ENCODE measurements at places on chromosomes 6 and 20.

GRCh38 chr6:45653117-45653883, 275.6 kb upstream of the SUPT3H start:
- DNase-seq = no peak

GRCh38 chr6:160750276-160750689, 48.2 kb downstream of the PLG start:
- peak; percentile 21 for DNase-seq

DNA sequence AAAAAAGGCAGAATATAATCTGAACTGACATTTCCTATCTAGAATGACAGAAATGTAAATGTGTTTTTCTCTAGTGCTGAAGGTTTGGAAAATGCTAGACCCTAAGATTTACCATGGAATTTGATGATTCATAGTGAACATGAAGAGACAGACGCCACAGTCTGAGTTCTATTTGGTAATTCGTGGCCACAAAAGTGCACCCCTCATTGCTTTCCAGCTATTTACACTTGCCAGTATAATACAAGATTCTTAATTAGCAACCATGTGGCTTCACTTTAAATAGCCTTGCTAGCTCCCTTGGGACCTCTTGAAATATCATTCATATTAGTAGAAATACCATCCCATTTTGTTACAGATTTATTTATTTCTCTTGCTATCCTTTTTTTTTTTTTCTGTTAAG, 636.8 kb downstream of the PRKN start:
- no peak for DNase-seq

DNA sequence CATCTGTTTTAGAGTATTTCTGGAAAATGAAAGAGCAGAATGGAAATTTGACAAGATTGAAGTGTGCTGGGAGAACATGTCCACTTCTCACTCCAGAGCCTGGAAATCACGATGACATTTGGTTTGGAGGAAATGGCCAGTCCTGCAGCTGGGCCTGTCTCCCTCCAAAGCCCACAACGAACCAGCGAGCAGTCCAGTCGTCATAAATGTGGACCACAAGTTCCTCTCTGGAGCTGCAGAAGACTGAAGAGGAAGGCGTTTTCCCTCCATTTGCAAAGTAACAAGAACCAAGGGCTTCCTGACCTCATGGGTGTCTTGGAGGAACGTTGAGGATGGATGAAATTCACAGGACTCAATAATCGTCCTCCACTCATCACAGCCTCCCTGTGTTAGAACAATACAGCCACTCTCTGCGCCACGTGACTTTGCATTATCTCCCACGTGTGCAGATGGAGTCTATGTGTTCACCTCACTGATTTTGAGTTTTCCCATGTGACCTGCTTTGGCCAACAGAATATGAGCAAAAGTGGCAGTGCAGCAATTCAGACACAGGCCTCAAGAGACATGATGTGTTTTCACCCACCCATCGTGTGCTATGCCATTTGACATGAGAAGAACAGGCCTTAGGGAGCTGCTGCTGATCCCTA, 9.1 kb upstream of the SPATS1 start:
- no peak for DNase-seq

- no peak for DNase-seq
Measured at GRCh38 chr6:140379919-140380318, 1005.5 kb upstream of the CITED2 start.

DNA sequence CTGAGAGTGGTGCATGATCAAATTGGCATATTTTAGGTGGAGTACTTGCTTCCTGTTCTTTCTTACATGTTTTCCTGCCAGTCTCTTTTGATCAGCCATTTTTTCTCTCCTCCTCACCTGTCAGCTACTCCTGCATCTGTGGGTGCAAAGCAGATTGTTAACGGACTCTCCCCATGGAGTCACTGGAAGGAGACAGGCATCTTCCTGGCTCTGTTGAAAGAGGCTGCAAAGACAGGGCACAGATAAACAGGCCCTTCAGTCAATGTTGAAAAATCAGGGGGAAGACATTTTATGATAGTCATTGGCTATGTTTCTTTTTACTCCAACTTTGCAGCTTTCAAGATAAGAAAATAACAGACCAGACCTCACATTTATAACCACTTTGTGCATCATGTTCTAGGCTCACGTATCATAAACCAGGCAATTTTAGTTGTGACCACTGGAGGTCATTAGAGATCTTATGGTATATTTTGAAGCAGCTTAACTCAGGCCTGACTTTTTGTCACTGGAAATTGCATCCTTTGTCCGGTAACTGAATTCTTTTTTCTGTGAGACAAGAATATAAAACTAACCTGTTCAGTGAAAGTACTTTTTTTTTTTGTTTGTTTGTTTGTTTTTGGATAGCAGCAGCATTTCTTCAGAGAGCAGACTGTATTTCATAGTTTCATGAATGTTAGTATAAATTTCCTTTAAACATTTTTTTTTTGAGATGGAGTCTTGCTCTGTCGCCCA, 20.1 kb downstream of the ECT2L start:
- DNase-seq = peak; percentile 49

GRCh38 chr6:107620732-107621131, 130.8 kb downstream of the SOBP start:
- DNase-seq = no peak

DNA sequence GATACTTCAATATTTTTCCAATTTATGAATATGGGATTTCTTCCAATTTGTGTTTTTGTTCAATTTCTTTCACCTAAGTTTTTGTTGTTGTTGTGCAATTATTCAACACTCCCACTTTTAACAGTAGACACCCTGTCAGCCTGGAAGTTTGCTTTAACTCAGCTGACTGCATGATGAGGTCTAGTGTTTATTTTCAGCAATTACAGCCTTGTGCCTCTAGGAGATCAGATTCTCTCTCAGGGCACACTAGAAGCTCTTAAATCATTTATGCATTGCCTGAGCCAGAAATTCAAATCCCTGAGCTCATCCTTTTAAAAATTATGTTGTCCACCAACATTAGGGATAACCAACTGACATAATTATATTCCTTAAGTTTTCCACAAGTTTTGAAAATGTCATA, 85.7 kb downstream of the MRAP2 start:
- DNase-seq = no peak

GRCh38 chr20:45998761-45999160, 9.9 kb upstream of the MMP9 start:
- no peak for DNase-seq

DNA sequence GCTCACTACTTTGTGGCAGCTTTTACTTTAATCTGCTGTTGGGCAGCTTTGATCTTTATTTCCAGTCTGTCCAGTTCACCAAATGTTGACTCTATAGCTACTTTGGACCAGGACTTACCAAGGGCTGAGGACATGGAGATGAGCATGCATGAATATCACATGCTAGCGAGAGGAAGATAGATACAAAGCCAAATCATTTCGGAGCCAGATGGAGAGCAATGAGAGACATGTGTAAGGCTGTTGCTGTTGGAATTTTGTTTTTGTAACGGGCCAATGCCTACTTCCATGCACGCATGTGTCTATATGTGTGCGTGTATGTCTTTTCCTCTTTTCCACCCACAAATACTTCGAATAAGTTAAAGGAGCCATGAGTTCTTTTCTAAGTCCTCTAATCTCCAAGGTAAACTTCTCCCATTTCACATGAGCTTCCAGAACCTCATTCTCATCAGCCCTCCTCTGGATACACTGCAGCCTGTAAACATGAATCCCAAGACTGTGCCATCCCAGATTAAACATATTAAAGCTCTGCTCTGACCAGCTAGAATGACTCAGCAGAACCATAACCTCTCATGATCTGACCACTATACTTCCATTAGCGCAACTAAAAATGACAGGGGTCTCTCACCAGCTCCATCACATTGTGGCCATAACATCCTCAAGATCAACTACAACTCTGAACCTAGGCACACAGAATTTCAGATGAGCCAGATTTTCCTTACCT, 160.7 kb downstream of the LRFN2 start:
- no peak for DNase-seq

Data from NCI-H524 treated with DMSO at 0.1 percent for 48 hours (cell line).